KBM-7 (cell line): ENCODE measurements at places on chromosomes 11 and 22.

- DNase-seq, result no peak
These were observed 15.2 kb upstream of the ARAP1 start for GRCh38 chr11:72767203-72768062.

DNA sequence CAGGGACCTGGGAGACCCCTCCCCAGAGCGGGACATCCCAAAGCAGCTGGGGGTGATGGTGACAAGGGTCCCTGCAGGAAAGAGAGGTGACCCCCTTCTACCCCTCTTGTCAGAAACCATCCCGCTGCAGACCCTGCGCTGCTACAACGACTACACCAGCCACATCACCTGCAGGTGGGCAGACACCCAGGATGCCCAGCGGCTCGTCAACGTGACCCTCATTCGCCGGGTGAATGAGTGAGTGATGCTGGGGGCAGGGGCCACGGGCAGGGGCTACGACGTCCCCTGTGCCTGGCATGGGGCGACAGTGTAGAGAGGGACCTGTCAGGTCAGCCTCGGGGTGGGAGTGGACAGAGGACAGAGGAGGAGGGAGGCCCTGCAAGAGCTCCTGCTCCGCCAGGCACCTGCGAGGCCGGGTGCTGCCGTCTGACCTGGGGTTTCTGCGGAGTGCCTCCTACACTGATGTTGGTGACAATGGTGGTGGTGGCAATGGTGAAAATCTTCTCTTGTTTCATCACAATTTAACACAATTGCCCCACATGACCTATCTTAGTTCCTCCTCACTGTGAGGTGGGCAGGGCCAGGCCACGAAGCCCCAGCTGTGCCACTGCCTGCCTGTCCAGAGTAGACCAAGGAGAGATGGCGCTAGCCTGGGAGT, 9.8 kb downstream of the CSF2RB start:
- DNase-seq, result no peak

DNA sequence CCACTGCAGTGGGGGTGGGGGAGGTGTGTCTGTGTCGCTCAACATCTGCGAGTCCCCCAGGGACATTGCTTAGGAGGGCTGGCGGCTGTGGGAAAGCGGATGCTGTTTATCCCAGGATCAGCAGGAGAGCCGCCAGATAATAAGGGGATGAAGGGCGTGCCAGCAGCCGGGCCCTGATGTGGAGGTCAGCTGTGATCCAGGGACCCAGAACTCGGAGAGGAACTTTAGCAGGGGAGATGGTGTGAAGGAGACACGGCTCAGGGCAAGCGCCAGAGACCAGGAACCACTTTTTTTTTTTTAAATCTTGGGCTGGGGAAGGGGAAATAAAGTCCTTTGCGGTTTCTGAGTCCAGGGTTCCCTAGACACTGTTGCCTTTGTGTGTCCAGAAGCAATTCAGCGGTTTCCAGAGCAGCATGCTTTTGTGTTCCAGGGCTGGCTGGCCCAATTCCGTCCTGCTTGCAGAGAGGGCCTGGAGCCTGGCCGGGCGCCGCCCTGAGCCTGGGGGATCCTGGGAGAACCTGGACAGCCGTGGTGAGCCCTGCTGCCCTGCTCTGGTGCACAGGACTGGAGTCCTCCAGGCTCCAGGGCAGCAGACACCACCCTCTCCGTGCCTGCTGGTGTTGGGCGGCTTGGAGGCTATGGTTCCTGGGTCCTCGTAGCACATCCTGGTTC, at the start of gene GRAMD4:
Gene GRAMD4 (plus strand): TSS at position 557 of the 672 bp plus-strand sequence. CDS start 6,414 bp downstream, outside the sequence.
- DNase-seq, result peak; percentile 82

- DNase-seq, result no peak
These were observed 45.0 kb downstream of the DLG2 start for GRCh38 chr11:85582111-85582510.

GRCh38 chr11:123260511-123261211, 65.6 kb upstream of the CLMP start:
- DNase-seq, result no peak

DNA sequence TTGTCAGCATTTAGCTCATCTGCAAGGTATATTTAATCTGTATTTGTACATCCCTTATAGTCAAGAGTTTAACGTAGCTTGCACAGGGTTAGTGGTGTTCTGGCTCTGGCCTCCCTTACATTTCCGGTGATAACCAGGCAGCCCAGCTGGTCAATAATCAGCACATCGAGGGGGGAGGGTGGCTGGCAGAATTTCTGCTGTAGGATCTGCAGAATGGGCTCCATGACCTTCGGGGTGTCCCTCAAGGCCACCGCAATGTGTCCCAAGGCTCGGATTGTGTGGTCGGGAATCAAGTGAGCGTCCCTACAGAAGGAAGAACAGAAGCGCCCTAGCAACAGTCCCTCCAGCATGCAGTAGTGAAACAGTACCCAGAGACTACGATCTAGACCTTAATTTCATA, 25.1 kb downstream of the SERPIND1 start:
- no peak for DNase-seq

DNA sequence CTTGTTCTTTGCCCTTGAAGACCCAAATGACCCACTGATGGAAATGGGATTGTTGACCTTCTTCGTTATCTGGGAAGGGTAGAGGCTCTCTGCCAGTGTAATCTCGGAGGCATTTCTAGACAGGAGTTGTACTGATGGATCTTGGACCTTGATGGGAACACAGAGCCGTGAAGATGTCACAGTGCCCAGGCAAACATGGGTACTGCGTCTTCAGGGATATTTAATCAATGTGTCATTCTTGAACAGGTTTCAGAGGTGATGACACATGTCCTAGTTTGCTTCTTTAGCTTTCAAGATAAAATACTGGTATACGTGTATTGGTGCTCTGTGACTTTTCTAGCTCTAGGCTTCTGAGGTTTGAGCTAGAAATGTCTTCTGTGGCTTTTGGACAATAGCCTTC, 6.2 kb downstream of the LDLRAD3 start:
- no peak for DNase-seq

DNA sequence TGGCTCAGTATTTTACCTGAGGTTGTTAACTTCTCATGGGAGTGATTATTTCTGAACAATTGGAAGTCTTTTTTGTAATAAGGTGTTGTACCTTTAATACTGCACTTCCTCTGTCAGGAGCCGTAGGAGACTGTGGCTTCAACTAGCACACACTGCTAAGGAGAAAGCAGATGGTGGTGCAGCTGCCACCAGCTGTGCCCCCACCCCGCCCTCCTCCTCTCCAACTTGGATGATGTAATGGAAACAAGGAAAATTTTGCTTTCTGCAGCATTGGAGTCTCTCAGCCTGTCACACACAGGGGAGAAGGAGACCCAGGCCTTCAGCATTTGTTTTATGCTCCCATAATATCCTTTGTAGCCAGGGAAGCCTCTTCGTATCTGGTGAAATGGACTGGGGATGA, 91.2 kb downstream of the TEAD1 start:
- DNase-seq, result no peak

DNA sequence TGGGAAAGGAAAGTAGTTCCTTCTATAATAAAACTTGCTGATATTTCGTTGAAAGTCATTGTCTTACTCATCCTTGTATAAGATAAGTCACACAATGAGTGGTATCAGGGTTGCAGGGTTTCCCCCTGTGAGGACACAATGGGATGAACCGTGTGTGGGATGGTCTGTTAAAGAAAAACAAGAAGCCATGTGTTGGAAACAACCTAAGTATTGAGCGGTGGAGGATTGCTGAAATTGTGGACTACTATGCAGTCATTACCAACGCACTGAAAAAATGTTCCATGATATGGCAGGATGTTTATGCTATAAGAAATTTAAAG, 28.6 kb downstream of the PTPRJ start:
- no peak for DNase-seq

- no peak for DNase-seq
These were observed 112.1 kb upstream of the FGF3 start for GRCh38 chr11:69931060-69931910.

- no peak for DNase-seq
These were observed 457.2 kb upstream of the CADM1 start for GRCh38 chr11:115961159-115962003.

GRCh38 chr11:12809864-12810567, 135.8 kb downstream of the TEAD1 start:
- no peak for DNase-seq

DNA sequence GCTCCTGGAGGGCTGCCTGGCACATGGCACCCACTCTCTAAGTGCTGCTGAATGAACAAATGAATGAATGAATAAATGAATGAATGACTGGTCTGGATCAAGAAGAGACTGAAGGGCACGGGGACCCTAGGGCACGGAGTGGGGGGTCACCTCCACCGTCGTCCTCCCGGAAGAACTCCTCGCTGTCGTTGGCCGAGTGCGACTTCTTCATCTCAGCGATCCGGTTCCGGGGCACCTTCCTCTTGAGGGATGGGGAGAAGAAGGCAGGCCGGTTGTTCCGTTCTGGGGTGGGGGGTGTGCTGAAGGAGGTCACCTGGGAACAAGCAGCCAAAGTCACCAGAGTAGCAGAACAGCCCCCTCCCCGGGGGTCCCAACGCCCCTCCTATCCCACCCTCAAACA, 36.0 kb downstream of the NUP50 start:
- DNase-seq, result no peak

- no peak for DNase-seq
These were observed 14.5 kb upstream of the MMP20 start for GRCh38 chr11:102639656-102640055.

DNA sequence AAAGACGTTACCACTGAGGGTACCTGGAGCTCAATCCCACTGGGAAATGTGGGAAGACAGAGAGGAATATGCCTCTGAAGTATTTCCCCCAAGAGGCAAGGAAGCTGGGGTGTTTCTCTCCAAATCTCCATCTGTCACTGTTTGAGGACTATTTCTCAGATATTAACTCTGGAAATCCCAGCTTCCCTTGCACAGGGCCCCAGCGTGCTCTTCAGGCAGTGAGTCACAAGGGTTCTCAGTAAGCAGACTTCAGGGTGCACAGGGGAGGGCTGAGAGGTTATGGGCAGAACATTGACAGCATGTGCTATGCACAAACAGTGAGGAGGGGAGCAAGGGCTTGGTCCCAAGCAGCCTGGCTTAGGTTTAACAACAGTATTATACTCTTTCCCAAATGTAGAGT, 60.9 kb upstream of the EED start:
- DNase-seq, result no peak

DNA sequence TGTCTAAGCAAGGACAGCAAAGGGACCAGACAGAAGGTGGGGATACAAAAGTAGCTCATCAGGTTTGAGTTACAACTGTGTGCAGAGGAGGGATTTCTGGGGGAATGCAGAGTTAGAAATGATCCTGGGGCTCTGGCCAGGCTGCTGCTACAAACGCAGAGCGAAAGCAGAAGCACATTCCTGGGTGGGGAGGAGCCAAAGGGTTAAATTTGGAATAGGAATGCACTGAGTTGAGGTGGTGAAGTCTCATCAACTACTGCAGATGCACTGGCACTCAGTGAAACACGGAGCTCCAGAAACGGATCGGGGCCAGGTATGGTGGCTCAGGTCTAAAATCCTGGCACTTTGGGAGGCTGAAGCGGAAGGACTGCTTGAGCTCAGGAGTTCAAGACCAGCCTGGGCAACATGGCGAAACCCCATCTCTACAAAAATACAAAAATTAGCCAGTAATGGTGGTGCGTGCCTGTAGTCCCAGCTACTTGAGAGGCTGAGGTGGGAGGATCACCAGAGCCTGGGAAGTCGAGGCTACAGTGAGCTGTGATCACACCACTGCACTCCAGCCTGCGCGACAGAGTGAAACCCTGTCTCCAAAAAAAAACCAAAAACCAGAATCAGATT, 3.2 kb downstream of the CHKA start:
- peak; percentile 15 for DNase-seq

GRCh38 chr22:36329254-36330078, 58.3 kb downstream of the MYH9 start:
- DNase-seq, result peak; percentile 92

DNA sequence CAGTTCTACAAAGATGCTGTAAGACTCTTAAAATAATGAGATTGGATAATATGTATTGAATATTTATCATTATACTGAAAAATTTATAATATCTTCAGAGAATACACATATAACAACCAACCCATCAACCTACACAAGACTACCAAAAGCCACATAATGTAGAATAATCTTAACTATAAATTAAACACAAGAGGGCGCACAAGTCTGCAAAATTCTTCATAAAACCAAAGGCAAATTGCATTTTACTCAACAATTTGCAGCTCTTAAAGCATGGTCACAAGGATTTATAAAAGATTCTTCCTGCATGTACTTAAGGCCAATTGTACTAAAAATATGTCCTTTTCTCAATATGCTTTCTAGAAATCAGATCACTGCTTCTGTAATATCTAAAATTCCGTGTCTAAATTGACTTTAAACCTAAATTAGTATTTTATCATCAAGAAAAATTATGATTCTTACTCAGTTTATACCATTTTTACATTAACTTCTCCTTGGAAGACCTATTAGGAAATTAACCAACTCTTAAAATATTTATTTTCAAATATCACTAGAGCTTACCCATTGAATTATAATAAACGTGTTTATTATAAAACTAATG, 79.0 kb downstream of the TTC28 start:
- DNase-seq, result peak; percentile 77

DNA sequence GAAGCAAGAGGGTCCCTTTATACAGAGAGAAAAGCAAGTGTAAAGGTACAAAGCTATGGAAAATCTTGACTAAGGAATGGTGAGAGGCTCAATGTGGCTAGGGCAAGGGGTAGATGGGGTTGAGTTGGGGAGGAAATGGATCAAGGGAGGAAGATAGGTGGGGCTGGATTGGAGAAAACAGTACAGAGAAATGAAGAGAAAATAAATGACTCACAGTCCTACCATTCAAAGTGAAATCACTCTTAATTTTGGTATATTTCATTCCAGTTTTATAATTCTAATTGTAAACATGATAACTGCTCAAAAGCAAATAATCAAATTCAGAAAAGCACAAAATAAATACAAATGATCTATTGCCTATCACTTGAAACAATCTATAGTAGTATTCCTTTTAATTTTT, 16.6 kb downstream of the UBE4A start:
- no peak for DNase-seq

GRCh38 chr11:38927993-38928392, 2330.0 kb upstream of the RAG2 start:
- DNase-seq, result no peak

DNA sequence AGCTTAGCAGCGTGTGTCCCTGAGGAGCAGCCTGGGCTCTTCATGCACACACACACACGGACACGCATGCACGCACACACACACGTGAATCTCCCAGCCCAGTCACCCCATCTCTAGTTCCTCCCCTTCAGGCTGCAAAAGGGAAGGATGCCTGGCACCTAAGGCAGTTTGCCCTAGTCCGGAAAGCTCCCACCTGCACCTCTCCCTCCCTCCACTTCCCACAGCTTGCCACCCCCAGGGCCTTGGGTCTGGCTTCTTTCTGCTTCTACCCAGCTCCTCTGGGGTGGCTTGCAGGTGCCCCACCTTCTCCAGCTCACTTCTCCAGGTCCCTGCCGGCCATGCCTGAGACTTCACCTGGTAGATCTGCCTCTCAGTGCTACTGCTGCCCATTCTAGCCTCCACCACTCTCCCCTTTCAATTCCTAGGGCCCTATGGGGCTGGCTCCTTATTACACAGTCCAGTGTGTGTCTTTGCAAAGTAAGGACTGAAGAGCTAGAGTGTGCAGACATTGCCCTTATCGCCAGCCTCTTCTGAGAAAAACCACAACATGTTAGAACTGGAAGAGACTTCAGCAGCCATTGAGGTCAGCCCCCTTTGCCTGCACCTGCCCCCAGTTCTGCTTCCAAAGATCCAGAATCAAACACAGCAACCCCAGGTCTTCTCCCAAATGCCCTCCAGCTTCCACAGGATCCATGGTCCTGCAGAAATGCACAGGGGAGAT, 33.5 kb upstream of the CHST1 start:
- DNase-seq, result no peak
